ENCODE measurements at places on chromosomes 11 and 22.
A peak's percentile ranks its signal among the peaks of the same experiment; 100 is the strongest.

GRCh38 chr11:9069256-9069655 is 22.1 kb downstream of the SCUBE2 start:
- no peak for DNase-seq

- DNase-seq: no peak
Observed at GRCh38 chr11:134017511-134018430, 51.1 kb upstream of the JAM3 start.

DNA sequence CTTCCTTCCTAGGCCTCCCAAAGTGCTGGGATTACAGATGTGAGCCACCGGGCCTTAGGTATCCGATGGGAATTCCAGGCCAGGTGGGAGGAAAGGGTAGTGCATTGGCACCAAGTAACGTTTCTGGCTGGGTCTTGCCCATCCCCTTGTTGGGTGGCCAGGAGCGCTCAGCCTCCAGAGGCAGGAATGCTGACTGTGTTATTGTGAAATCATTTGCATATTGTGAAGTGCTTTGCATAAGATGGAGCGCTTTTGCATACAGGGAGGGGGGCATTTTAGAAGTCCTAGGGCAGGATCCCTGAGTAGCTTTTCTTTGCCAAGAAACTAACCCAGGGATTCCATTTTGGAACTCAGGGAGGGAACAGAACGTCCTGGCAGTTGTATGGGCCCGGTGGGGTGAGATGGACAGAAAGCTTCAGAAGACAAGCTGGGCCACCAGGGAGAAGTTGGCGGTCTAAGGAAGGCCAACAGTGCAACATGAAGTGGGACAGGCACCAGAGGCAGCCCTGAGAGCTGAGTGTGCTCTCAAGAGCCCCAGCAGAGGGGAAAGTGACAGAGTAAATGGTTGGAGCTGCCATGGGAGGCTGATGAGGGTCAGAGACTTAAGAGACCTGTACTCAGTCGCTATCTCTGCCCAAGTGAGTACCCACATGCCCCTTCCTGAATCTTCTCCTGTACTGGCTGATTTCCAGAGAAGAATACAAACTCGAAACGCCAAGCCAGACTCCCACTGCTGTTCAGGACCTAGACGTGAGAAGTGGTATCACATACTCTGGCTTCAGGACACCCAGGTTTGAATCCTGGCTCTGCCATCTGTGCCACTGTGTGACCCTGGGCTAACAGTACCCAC is 1.3 kb upstream of the SLC39A13 start:
- DNase-seq: no peak

- no peak for DNase-seq
Observed at GRCh38 chr22:24521791-24522245, 26.7 kb downstream of the UPB1 start.

DNA sequence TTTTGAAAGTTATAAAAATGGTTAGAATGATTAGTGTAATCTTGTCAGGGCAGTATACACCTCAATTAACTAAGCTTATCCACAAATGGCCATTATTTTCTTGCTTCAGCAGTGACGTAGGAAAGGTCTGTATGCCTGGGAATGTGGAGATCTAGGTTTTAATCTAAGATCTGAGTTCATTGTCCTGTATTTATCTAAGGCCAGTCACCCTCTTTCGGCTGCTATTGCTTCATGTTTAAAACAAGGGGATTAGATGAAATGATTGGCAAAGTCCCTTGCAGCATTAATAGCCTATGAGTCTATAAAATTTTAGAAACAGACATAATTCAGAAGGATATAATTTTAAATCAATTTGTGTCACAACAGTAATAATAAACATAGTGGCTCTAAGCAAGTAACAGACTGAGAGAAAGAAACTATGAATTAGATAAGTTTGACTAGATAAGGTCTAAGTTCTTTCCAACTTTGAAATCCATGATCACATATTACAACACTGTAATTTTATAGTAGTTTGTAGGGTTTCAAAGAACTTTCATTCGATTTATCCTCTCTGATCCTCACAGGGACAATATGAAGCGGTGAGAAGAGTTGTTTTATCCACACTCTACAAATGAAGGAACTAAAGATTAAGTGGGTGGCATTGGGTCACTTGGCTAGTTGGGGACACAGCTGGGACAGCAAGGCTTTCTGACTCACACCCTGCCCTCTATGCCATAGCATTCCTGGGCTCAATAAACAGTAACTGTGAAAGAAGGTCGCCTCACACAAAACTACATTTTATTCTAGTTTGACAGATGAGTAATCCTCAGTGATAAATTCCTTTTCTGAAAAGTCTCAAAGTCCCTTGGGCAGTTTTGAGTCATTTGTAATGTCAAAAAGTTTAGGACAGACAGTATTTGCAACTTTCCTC is 60.6 kb upstream of the RDX start:
- DNase-seq: no peak

- DNase-seq: no peak
Observed at GRCh38 chr11:92284558-92284957, 59.9 kb downstream of the FAT3 start.

GRCh38 chr22:22342697-22343580 is 98.4 kb downstream of the VPREB1 start:
- peak; percentile 49 for DNase-seq

DNA sequence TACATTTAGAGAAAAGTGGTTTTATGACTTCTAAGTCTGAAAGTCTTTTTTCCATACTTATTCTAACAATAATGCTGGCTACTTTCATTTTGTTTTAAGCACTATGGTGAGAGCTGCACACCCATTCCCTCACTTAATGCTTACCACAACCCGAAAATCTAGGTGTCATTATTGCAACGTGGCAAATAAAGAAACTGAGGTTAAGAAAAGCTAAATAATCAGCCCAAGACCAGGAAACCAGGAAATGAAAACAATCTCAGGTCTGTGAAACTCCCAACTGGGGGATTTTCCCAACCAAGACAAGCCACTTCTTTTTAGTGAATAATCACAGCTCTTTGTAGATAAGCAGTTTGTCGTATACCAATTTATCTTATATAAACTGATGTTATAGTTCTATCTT is 126.3 kb downstream of the SLC1A2 start:
- no peak for DNase-seq

DNA sequence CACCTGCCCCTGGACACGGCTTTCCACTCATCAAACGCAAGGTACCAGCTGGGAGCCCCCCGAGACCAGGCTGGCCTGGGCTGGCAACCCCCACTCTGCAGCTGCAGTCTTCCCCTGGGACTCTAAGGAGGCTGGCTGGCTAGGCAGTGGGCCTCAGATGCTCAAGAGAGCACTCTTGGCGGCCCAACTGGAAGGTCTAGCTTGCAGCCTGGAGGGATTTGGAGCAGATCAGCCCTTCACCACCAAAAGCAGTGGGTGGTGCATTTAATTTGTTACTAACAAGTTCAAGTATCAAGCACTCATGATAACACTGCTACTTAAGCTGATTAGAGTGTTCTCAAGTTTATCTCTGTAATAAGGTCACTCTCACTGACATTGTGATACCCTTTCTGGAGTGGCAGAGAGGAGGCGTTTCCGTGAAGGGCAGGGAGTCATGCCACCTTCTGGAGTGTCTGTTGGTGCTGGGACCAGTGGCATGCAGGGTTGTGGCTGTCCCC is 21.5 kb downstream of the C22orf23 start:
- no peak for DNase-seq

Data from activated T-helper 1 cell treated with anti-CD3 and anti-CD28 coated beads, Interleukin-2, amount 50 U/mL, for 16 hours (primary cell).